ENCODE measurements at places on chromosomes 2 and 18. TPM values are rescaled to one million over a fixed set of nuclear protein-coding genes. Genes with fewer than 3 reads are reported as not detected.

DNA sequence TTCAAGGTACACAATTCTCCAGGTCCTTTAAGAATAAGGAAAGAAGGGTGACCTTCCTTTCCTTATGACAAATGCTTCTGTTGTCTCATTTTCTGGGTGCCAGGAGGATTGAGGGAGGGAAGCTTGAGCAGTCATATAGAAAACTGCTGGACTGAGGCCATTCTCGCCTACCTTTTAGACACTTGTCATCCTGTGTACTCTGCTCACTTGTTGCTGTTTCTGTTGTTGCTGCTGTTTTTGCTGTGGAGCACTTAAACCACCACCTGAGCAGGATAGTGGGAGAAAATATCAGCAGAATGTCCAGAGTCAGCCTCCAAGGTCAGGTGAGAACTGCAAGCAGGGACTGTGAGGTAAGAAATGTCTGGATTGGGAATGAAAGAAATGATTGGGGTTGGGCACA is 2.8 kb downstream of the DNAJC5G start:
- no peak for DNase-seq
- no peak overlapping the region for H3K4me3 ChIP-seq
- no peaks in the 10 kb centered on the region for H3K4me1 ChIP-seq
- no peaks in the 10 kb centered on the region for H3K36me3 ChIP-seq

DNA sequence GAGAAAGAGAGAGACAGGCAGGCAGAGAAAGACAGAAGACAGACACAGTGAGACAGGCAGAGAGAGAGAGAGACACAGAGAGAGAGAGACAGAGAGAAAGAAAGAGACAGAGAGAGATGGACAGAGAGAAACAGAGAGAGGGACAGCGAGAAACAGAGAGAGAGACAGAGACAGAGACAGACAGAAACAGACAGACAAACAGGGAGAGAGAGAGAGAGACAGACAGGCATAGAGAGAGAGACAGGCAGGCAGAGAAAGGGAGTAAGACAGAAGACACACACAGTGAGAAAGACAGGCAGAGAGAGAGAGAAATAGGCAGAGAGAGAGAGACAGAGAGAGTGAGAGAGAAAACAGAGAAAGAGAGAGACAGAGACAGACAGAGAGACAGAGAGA is 105.3 kb upstream of the ANKRD30BL start:
- H3K36me3 ChIP-seq = no peaks in the 10 kb centered on the region
- H3K4me1 ChIP-seq = peaks cover 5% of the 10 kb centered on the region
- DNase-seq = no peak
- no peak overlapping the region for H3K4me3 ChIP-seq

GRCh38 chr2:136020831-136021230 is 35.4 kb upstream of the DARS1 start:
- no peak overlapping the region for H3K4me3 ChIP-seq
- DNase-seq = no peak
- H3K27me3 ChIP-seq = peaks cover 3% of the 10 kb centered on the region
- peaks cover 14% of the 10 kb centered on the region for H3K4me1 ChIP-seq

SOX11 gene
- 0.84 TPM for total RNA-seq

TMEM178A gene
- 9.5 TPM for total RNA-seq

Measured in upper lobe of right lung (tissue), 1 donor.